ENCODE measurements at places on chromosomes 5 and 9.

DNA sequence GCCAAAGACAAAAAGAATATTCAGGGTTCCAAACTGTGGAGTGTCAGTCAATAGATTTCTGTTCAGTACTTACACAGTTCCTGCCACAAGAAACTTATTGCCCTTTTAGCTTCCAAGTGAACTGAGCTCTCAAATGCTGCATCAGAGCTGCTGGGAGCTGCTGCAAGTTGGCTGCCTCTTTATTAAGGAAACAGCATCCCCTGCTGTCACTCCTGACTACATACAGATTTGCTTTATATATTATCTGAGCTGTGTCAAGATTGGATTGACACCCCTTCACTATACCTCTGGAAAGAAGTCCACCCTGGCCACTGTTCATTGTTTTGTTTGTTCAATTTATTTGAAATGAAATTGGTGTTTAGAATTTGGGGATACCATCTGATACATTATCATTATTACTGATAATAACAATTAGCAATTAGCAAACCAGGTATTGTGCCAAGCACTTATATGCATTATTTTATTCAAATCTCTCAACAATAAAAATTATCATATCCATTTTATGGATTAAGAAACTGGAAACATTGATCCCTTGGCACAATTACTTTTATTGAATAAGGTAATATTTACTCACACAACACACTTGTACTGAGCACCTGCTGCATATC, 16.4 kb upstream of the C5orf58 start:
- peak; percentile 37 for DNase-seq

- DNase-seq = no peak
Observed at GRCh38 chr5:175894793-175895192, 23.4 kb downstream of the CPLX2 start.

DNA sequence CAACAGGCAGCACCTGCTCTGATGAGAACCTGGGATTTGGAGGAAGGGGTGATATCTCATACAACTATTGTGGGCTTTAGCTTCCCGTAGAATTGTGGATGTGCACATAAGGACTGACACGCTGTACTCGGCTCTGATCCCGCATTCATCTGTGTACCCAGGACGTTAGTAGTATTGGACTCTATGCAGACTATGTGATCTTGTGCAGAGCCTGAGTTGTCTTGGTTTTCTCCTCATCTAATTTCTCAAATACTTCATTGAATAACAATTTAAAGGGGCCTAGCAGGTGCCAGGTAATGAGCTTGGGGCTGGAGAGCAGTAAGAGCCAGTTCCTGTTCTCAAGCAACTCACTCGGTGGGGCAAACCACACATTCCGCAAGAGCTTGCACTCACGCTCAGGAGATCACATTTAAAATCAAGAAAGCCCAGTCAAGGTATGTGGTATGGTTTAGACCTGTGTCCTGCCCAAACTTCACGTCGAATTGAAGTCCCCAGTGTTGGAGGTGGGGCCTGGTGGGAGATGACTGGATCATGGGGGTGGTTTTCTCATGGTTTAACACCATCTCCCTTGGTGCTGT, 14.8 kb downstream of the C5orf15 start:
- DNase-seq = no peak

DNA sequence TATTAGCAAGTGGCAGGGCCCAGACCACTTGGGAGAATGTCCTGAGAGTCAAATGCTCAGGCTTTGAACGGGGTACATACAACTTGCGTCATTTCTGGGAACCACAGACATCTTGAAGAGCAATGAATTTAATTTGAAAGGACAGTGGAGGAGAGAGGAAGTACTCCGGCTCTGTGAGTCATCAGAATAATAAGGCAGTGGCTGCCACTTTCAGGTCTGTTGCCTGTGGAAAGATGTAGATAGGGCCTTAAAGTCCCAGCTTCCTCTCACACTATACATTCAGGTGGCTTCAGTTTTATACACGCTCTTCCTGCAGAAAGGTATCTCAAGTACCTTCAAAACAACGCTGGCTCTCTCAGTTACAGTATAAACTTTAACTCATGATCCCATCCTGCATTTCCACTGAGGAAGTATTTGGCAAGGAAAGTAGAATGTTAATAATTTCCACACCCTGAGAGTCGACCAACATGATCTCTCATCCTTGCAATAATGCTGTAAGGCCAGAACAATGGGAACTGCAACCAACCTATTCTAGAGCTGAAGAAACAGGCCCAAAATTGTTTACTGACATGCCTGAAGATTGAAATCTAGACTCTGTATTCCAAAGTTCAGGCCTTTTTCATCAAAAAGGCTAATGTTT, 6.8 kb upstream of the PRUNE2 start:
- DNase-seq = no peak

GRCh38 chr9:134516464-134516863, 125.1 kb upstream of the COL5A1 start:
- DNase-seq = no peak

All from T-helper 2 cell (primary cell).